Gastrocnemius medialis (tissue), 4 donors: ENCODE measurements at places on chromosomes 12 and 14. TPM values are rescaled to one million over a fixed set of nuclear protein-coding genes. Genes with fewer than 3 reads are reported as not detected.

GRCh38 chr14:33484264-33484663 lies 466.6 kb downstream of the EGLN3 start:
- no peak for DNase-seq

DNA sequence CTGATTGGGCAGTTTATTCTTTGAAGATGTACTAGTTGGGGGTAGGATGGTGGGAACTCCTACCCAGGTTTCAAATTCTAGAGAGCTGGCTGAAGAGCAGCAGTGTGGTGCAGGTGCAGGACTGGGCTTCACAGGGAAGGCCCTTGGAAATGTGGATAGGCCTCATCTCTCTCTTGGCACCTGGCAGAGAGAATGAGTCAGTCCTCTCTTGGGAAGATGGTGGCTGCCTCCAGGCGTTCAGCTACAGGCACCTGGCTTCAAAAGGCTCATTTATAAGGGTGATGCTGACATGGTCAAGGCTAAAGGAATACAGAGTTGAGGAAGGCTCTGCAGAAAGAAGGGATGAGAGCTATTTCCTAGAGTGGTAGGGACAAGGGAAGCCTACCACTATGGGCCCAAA lies 179.7 kb upstream of the VASH1 start:
- no peak for DNase-seq

- DNase-seq, result no peak
Observed at GRCh38 chr14:90750701-90751100, 65.5 kb downstream of the TTC7B start.

The RNASE1 gene
- 184 TPM for total RNA-seq

The CD27 gene
- total RNA-seq, result not detected

The CLEC1B gene
- not detected for total RNA-seq
